ENCODE measurements at places on chromosomes 11 and 22.

DNA sequence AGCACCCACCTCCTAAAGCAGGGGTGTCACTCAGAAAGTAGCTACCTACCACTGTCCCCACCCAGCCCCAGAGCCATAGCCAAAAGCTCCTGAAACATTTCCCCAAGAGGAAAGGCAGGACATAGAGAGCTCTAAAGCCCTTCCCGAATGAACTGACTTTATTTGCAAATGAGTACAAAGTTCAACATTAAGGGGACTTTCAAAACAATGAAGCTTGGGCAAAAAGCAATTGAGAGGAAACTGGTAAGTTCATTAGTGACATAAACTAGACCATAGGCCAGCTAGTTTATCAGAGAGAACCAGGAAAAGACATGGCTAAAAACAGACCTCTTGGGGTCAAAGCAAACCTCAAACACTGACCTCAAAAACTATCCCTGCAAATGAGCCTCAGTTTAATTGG, 72.7 kb downstream of the IGLL5 start:
- DNase-seq = no peak

- DNase-seq = no peak
Observed at GRCh38 chr22:35930933-35931332, 97.7 kb downstream of the RBFOX2 start.

GRCh38 chr22:24516301-24516737, 21.2 kb downstream of the UPB1 start:
- DNase-seq = no peak

- no peak for DNase-seq
Observed at GRCh38 chr22:37091994-37092393, 17.5 kb downstream of the TMPRSS6 start.

- DNase-seq = no peak
Observed at GRCh38 chr11:47532597-47533213, 20.2 kb downstream of the CELF1 start.

GRCh38 chr11:824292-824880, 3.3 kb upstream of the CRACR2B start:
- no peak for DNase-seq

GRCh38 chr11:74442636-74443035, 24.7 kb downstream of the KCNE3 start:
- DNase-seq = no peak

GRCh38 chr22:47125603-47126002, 363.2 kb downstream of the TBC1D22A start:
- no peak for DNase-seq

DNA sequence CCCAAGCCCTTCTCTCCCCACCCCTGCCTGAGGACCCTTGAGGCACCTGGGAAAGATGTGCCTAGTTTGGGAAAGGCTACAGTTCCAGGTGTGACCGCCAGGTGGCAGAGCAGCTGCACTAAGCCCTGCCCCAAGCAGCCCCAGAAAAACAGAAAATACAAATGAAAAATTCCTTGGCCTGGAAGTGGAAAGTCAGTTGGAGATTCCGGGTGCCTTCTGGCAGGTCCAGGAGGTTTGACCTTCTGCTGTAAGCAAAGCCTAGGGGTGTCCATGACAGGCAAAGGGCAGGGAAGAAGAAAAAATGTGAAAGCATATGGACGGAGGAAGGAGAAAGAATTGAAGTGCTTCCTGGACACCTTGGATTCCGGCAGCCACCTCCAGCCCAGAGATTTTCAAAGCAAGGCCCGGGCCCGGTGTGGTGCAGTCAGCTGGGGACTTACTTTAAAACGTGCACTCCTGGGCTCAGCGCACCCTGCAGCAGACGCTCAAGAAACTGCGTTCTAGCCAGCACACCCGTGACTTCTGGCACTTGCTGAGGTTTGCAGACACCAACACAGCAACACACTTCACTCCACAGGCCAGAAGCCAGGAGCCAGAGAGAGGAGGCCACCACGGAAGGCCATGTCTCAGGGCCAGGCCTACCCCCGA, 37.3 kb upstream of the SLC22A12 start:
- peak; percentile 25 for DNase-seq

GRCh38 chr11:127383026-127383425, 382.5 kb upstream of the KIRREL3 start:
- DNase-seq = no peak

- DNase-seq = no peak
Observed at GRCh38 chr11:12361682-12362081, 15.7 kb upstream of the PARVA start.

DNA sequence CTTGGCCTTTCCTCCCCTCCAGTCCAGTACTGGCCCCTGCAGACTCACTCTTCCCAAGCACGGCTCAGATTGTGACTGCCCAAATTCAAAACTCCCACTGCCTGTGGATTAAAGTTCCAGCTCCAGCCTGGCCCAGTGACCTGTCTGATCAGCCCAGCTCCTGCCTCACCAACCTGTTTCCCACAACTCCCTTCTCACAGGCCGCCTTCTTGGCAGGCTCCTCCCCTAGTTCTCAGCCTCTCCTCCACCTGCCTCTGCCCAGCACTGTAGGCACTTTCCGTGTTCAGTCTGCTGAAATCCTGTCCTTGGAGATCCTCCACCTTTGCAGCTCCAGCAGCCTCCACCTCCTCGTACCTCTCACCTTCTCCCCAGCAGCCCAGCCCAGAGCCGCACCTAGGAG, 68.6 kb downstream of the MICAL2 start:
- no peak for DNase-seq

GRCh38 chr11:69044111-69045013, 4.4 kb upstream of the TPCN2 start:
- DNase-seq = no peak

DNA sequence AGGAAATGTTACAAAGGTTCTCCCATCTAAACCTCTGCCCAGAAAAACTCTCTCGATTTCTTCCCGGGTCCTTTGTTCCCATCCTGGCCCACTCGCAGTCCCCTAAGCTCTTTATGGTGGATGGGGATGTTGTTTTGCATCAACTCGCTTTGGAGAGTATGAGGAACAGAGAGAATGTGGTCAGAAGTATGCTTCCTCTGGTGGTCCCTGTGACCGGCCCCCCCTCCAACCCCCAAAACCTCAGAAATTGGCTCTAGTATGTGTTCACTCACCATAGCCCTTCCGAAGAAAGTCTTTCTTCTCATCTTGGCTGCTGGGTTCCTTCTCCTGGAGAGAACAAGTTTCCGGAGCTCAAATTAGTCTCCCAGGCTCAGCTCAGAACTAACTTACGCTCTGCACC, 54.4 kb downstream of the GRAMD1B start:
- no peak for DNase-seq

- no peak for DNase-seq
Observed at GRCh38 chr11:115159207-115159606, 345.0 kb downstream of the CADM1 start.

DNA sequence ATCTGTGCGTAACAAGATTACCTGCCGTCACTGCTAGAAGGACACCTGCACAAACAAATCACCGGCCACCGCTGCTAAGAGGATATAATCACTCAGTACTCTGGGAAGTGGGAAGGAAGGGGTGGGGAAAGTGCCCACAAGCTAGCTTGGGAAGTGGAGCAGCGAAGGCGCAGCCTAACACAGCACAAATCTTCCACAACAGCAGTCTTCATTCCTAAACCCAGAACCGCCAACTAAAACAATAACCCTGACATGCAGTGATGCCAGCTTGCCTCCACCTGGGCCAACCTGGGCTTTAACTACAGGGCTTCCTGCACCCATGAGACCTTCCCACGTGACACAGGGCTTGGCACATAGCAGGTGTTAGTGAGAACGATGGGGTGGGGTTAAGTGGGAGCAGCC, 5.1 kb downstream of the DGCR2 start:
- no peak for DNase-seq

DNA sequence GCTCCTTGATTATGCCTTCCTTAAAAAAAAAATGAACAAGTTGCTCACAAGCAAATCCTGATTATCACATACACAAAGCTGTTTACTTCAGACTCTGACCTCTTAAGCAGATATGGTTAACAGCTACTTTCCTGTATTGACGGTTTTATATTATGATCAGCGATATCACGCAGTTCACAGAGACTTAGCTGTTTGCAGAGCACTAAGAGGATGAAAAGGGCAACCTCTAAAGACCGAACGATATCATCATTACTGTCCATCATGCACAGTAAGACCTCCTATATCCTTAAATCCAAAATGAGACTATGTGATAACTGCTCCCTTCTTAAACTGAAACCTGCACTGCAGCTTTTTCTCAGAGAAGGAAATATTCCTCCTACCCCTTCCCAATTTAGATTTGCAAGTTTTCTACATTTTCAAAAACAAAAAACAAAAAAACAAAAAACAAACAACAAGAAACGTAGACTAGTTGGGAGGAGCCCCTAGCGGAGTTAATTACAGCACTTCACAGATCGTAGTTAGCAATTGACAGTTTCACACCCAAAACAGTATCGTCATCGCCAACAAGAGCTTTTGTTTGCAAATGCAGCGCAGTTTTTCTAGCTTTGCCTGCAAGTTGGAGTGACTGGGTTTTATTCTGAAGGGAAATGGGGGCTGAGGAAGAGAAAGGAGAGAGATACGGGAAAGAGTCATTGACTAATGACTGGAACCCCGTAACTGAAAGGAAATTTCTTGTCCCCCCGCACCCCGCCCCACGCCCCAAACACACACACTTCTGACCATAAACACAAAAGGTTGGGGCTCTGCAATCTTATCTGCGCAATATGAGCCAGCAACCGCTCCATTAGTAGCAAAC, 1.2 kb downstream of the DDX6 start:
- DNase-seq = peak; percentile 10

Measured in stimulated activated CD8-positive, alpha-beta memory T cell treated with anti-CD3 and anti-CD28 coated beads, Interleukin-4, amount 100 ng/mL, for 1 hour (primary cell).